ENCODE measurements at places on chromosomes 11 and 22.
A peak's percentile ranks its signal among the peaks of the same experiment; 100 is the strongest.

- DNase-seq, result no peak
Observed at GRCh38 chr11:29629286-29629685, 387.5 kb downstream of the KCNA4 start.

GRCh38 chr22:46149512-46150033 is 753 bp upstream of the PPARA start:
- peak; percentile 52 for DNase-seq

GRCh38 chr11:94185416-94186084 is 56.9 kb downstream of the PANX1 start:
- no peak for DNase-seq

GRCh38 chr11:31792456-31792855 is 18.7 kb downstream of the PAX6 start:
- no peak for DNase-seq

All from putamen (tissue), 1 donor.